ENCODE measurements at places on chromosomes 1 and 21.

- no peak for DNase-seq
Measured at GRCh38 chr1:209539576-209539975, 43.9 kb upstream of the CAMK1G start.

GRCh38 chr1:47031059-47031458, 7.6 kb downstream of the CYP4X1 start:
- no peak for DNase-seq

DNA sequence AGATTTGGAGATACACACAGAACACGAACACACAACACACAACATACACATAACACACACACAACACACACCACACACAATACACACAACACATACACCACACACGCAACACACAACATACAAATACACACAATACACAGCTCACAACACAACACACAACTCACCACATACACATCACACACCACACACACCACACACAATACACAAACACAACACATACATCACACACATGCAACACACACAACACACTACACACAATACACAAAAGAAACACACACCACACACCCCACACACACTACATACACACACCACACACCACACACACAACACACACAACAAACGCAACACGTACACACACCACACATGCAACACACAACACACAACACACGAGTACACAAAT, 29.1 kb upstream of the C1orf174 start:
- no peak for DNase-seq

DNA sequence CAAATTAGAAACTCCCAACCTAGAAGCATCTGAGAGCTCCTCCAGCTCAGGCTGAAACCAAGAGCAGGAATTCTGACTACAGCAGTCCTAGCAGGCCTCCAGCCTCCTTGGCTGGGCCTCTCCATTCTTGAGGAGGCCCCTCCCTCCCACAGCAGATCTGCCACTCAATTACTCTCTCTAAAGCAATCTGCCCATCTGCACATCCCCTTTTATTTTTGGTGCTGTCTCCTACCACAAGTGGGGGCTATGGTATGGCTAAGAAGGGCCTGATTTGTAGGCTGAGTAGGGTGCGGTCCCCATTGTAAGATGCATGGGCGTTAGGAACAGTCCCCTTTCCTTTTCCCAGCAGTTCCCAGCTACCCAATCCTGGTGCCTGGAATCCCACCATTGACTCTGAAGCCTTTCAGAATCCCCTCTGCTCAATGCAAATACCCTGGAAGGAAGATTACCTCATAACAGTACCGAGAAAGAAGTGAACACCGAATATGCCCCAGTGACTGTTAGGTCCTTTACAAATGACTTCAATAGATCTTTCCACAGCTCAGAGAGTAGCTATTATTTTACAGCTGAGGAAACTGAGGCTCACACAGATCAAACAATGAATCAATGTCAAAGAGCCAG, 11.6 kb upstream of the TTC39A start:
- no peak for DNase-seq

DNA sequence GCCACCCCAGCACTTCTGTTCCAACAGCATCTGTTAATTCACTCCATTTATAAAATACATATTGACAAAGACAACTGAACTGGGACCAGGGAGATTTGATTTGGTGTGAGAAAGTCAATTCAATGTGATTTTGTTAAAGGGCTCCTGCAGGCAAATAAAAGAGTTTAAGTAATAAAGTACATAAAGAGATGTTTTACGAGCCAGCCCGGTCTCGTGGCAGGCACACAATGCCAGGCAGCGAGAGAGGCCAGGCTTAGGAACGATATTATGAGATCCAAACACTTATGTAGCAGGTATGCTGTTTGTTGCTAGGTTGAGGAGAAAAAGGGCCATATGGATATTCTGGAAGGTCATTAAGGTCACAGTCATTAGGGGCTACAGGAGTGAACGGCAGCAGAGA, 227.1 kb downstream of the KCTD3 start:
- no peak for DNase-seq

DNA sequence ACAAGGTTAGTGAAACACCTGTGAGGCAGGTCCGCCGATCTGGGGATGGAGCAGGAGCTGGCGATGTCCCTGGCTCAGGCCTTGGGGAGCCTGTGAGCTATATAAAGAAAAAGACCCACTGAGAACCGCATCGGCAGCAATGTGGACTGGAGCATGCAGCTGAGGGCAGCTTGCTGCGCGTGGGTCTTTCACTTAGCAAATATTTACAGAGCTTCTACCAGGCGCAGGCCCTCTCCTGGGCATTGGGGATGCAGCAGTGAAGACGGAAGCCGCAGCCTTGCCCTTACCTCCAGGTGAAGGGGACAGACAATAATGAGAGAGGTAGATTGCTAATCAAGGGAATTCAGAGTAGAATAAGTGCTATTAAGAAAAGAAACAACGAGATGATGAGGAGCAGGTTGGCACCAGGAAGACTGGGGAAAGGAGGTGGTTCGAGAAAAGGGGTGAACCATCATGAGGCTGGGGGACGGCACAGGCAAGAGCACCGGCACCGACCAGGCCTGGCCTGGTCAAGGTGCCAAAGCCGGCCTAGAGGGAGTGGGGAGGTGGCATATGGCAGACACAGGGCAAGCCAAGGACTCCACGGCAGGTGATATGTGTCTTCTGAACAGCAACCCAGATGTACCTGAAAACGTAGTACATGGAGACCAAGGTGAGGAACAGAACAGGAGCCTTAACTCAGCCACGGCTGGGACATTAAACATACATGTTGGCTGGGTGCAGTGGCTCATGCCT, 60.7 kb upstream of the PAX7 start:
- no peak for DNase-seq

- DNase-seq = no peak
Measured at GRCh38 chr1:1305300-1306069, 2.2 kb downstream of the ACAP3 start.

DNA sequence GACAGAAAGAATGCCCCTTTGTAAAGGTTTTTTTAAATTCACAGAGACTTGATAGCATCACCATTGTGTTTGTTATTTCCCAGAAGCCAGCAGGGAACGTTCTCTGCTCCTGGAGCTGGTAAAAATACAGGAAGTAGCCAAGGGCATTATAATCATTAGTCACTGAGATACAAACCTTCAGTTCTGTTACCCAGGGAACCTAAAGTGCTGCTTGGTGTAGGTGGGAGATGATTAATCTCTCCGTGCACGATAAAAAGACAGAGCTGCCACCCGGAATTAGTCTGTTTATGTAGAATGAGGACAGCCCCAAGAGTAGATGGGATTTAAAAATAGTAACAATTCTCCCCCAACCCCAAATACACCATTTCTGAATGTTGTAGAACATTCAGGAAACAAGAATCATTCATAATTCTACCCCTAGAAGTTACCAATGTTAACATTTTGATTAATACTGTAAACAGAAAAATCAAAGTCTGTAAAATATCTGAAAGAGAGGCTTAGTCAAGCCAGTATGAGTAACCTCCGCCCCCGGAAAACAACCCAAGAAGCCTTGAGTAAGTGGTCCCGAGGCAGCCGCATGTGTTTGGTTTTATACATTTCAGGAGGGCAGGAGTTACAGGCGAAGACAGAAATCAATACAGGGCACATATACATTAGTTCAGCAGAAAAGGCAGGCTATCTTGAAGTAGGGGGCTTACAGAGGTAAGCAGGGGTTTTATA, 45.3 kb upstream of the CTBS start:
- DNase-seq = no peak

GRCh38 chr1:167808104-167808503, 86.3 kb downstream of the MPZL1 start:
- DNase-seq = no peak

- DNase-seq = no peak
Measured at GRCh38 chr1:63405021-63405420, 37.6 kb downstream of the ALG6 start.

DNA sequence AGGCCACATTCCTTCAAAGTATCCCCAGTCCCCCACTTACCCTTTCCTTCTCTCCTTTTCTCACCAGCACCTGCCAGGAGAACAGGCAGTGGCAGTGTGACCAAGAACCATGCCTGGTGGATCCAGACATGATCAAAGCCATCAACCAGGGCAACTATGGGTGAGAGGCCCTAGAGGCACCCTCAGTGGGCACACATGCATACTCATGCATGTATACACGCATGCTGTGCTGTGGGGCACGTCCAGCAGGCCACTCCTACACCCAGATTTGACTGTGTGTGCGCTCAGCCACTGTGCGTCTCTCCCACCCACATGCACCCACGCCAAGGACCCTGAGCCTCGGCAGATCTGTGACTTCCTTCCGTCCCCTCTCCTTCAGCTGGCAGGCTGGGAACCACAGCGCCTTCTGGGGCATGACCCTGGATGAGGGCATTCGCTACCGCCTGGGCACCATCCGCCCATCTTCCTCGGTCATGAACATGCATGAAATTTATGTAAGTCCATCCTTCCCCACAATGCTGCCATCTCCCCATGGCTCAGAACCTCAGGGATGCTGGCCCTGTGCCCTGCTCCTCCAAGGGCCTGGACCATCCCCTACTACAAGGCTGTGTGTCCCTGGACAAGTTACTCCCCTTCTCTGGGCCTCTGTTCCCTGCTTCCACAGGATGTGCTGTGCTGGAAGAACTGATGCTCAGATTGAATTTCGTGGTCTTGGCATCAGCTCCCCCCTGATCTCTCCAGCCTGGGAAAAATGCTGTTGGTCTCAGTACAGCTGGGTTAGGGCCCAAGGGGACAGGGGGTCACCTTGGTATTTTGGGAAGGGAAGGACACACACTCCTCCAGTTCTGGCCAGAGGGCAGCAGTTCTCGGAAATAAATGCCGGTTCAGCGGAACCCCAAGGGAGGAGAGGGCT, 7.0 kb downstream of the TINAGL1 start:
- DNase-seq = no peak

GRCh38 chr1:184297244-184297750, 89.5 kb upstream of the C1orf21 start:
- DNase-seq = no peak

Data from NCI-H2107 (cell line).